ENCODE measurements at places on chromosomes 2 and 18. TPM values are rescaled to one million over a fixed set of nuclear protein-coding genes. Genes with fewer than 3 reads are reported as not detected.

The RGPD3 gene
- not detected for total RNA-seq

The QPCT gene
- total RNA-seq = 0.52 TPM

The ST8SIA5 gene
- total RNA-seq = not detected

The KLHL30 gene
- not detected for total RNA-seq

The MARCO gene
- total RNA-seq = not detected

The MRPL44 gene
- total RNA-seq = 26.5 TPM

The HOXD4 gene
- total RNA-seq = not detected

The PFN4 gene
- not detected for total RNA-seq

The WNT10A gene
- 1.7 TPM for total RNA-seq

The FSHR gene
- total RNA-seq = not detected

The DNAJC5G gene
- total RNA-seq = not detected

The AGBL5 gene
- total RNA-seq = 13.2 TPM

The CRYBA2 gene
- total RNA-seq = not detected

Data from naive thymus-derived CD8-positive, alpha-beta T cell (primary cell).